ENCODE measurements at places on chromosomes 11 and 22.

DNA sequence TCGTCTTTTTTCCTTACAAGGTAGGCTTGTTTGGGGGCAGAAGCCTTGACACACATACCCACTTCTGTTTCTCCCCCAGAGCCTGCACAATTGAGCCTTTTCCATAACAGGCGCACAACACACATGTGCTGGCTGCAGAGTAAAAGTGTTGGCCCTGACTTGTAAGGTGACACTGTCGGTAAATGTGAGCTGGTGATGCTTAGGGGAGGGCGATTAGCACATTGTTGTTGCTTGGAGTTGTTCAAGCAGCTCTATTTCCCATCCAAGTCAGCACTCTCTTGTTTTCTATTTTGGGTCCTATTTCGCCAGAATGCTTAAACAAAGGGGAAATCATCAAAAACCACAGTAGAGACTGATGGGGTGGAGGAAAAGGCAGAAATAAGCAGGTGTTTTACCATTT is 51.9 kb upstream of the PTPRJ start:
- DNase-seq, result no peak

GRCh38 chr11:70367071-70367470 is 31.3 kb upstream of the CTTN start:
- DNase-seq, result no peak

DNA sequence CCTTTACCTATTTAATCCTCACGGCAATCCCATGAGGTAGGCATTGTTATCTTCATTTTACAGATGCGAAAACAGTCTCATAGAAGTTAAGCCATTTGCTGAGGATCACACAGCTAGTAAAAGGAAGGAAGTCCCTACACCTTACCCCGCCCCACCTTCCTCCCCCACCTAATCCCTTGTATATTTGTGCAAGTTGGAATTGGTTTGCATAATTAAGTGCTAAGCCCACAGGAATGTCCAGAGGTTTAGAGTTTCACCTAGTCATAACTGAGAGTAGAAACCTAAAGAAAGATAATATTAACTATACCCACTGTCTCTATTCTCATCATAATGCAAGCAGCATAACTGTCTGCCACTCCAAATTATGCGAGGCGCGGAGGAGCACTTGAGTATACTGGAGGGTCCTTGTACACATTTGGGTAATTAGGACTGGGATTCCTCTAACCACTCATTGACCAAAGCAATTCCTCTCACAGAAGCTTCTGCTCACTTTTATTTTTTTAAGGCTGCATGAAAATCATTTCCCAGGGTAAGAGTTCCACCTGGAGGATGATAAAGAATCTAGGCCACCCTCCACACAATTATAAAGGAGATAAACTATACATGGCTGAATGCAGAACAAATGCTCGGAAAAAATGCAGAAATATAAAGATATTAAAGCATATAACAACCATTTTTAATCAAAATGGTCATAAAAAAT is 199.9 kb downstream of the FAM181B start:
- DNase-seq, result no peak

GRCh38 chr11:47372422-47372821 is 5.9 kb downstream of the SPI1 start:
- DNase-seq, result no peak

DNA sequence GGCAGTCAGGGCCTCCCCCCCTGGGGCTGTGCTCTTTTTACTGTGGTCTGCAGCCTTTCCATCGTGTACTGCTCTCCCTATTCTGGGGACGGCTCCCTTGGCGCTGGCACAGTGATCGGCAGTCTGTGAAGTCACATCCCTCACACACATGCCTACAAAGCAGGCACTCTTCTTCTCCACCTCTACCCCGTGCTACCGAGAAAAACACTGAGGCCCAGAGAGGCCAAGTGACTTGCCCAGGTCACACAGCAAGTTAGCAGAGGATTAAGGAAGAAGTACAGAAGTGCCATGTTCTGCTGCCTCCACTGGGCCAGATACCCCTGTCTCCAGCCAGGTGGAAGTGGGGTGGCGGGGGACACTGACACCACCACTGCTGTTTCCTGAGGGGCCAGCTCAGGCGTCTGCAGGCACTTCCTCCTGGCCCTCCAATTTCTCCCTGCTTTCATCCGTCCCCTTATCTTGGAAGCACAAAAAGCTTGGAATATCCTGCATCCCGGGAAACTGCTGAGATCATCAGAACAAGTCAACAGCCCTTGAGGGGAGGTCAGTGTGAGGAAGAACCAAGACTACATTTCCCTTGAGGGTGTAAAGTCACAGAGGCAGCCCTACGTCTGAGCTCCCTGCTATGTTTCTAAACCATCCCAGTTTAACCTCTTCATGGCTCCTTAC is 30.2 kb upstream of the KLHL35 start:
- no peak for DNase-seq

GRCh38 chr22:23673826-23674690 is 16.8 kb upstream of the RGL4 start:
- DNase-seq, result no peak

DNA sequence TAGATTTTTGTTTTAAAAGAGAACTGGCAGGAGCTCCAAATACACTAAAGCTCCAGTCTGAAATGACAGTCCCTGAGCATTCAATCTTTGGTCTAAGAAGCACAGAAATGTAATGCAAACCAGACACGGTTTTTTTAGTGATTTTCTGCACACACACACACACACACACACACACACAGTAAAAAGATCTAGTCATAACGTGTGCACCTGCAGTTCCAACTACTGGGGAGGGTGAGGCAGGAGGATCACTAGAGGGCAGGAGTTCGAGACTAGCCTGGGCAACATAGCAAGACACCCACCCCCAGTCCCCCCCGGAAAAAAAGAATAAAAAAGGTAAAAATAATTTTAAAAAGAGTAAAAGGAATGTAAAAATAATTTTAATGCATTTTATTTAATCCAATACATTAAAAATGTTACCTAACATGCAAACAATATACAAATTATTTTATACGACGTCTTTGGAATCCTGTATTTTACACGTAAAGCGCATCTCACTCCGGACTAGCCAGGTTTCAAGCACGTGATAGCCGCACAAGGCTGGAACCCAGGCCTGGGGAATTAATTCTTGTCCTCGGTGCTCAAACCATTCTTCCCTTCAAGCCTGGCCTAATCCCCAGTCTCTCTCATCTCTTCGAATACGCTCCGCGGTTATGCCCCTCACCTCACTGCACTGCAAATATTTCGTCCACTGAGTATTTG is 762 bp upstream of the TBC1D22A start:
- DNase-seq, result no peak
